ENCODE measurements at places on chromosomes 6 and 20.
A peak's percentile ranks its signal among the peaks of the same experiment; 100 is the strongest.

- DNase-seq: no peak
Measured at GRCh38 chr6:16619777-16620176, 141.5 kb downstream of the ATXN1 start.

DNA sequence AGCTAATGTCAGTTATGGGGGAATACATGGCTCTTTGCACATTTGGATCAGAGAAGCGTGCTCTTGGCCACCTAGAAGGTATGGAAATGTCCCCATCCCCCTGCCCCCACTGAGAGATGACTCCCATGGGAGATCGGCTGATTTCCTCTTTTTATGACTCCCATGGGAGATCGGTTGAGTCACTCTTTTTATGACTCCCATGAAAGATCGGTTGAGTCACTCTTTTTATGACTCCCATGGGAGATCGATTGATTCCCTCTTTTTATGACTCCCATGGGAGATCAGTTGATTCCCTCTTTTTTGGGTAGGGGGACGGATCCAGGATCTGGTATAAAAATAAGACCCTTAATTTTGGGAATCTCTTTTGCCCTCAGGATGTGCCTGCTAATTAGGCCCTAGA is 10.3 kb upstream of the TAAR9 start:
- DNase-seq: no peak

DNA sequence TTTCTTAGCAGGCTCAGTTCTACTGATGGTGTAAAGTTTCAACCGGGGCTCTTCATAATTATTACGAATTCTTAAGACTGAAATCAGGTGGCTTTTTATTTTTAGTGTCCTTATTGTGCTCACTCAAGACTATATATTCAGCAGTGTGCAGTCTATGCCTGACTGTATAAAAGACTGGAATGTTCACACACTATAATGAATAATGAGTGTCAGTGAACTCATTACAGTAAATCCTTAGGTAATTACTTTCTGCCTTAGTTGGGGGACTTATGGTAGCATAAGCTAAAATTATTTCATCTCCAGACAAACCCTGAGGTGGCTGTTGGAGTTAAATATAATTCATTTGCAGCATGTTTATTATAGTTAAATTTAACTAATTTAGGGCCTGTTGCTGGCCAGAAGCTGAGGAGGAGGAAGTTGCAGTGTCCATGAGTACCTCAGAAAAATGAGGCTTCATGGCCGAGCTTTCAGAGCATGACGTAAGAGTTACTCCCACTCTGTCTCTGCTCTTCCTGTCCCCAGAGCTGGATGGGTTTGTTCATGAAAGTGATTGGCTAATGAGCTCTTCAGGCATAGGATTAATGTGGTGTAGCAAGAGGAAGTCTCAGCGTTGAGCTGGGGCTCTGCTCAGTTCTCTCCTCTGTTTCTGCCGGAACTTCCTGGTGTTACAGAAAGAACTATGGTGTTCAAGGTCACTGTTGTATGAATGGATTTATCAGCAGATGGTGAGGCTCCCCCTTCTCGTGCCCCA is 335.7 kb downstream of the NRN1 start:
- DNase-seq: no peak

DNA sequence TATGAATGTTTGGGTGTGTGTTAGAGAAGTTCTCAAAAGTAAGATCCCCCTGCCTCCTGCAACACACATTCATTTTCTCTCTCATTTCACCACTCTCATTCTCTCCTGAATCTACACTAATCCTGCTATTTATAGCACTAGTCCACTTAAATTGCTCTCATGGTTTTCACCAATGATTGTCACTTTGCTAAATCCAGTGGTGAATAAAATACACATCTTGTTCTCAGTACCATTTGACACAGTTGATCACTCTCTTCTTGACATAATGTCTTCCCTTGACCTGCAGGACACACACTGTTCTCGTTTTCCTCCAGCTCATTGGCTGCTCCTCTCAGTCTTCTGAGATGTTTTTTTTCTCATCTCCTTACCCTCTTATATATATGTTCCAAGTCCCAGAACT is 32.1 kb downstream of the TENT5A start:
- DNase-seq: no peak

GRCh38 chr6:81752084-81752920 is at the start of gene TENT5A:
TENT5A (minus strand) TSS chr6:81752681; CDS start chr6:81752141, 540 bp downstream.
- DNase-seq: peak; percentile 56

DNA sequence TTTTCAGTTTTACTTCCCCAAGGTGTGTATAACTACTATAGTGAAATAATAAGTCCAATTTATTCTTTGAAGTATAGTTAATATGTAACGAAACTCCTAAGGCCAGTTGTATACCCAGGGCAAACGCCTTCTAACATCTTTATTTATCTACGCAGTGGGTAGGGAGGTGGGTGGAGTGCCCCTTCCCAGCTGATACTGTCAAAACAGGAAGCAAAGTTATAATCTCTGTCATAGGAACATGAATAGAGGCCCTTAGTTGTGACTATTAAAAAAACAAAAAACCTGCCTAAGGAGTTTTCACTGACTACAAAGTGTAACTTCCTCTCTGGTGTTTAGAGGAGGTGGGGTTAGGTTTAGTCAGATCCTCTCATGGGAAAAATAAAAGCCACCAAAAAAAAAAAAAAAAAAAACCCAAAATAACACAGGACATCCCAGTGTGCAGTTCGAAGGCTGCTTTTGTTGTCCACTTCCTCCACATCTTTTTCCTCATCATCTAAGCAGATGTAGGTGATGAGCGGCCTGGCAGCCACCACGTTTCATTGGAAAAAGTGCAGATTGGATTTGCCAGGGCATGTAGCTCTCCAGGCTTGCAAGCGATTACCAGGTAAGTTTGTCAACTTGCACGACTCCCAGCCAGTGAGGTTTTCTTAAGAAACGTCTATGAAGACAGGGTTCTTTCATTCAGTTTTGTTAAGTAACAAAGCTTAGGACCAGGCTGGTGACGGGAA is 58.7 kb downstream of the UTRN start:
- no peak for DNase-seq
